ENCODE measurements at places on chromosomes 11 and 22. TPM values are rescaled to one million over a fixed set of nuclear protein-coding genes. Genes with fewer than 3 reads are reported as not detected.

Gene TNNT3
- total RNA-seq = not detected

Gene MLC1
- total RNA-seq = 1.4 TPM

Gene RIBC2
- not detected for total RNA-seq

Gene GVQW3
- 0.08 TPM for total RNA-seq

Gene OR51I1
- not detected for total RNA-seq

Gene SYT12
- total RNA-seq = 0.08 TPM

Gene HBB
- total RNA-seq = not detected

Gene ZNF280A
- total RNA-seq = 0.18 TPM

Gene DNAL4
- total RNA-seq = 6.4 TPM

Gene ARCN1
- 172 TPM for total RNA-seq

Gene SYT7
- total RNA-seq = 10.8 TPM

DNA sequence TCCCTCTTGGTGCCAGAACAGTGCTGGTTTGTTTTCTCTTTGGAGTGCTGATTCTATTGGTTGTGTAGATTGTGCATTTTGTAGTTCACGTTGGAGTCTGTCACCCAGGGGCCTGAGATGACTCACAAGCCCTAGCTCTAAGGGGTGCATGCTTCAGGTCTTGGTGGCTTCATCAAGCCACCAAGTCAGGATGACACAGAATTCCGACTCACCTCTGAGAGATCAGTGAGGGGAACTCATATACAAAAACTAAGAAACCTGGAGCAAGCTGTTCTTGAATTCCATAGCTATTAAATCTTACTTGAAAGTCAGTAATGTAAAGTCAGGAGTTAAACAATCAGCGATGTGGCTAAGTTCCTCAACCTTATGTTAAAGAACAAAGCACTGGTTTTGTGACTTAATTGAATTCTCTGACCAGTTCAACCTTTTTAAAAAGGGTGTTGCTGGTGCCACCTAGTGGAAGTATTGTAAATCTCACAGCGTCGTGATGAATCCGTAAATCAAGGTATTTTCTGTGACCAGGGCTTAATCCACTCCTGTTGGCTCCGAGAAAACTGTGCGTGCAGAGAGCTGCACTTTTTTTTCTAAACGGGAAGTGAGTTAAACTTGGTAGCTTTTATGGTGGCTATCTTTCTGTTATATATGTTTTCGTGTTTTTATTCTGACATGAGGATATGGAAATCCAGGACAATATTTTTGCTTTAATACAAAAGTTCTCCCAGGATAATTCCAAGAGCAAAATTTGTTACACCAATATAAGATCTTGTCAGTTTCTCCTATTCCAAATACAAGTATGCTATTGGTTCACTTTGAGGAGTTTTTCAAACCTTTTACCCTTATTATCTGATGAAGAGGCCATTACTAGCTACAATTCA, 14.6 kb downstream of the MMP13 start:
- DNase-seq = peak; percentile 76

DNA sequence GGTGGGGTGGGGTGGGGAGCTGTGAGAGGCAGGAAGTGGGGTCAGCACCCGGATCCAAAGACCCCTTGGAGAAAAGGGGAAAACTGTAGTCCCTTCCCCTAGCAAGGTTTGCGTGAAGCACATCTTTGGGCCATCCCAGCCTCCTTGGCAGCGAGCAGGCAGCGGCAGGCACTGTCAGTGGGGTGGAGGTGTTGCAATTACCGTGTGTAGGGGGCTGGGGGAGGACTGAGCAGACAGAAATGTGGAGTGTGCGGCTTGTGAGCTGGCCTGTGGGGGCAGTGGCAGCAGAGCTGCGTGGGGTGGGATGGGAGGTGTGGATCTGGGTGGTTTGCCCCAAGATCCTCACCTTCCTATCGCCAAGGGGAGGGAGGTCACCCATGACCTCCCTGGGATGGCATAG, 16.4 kb downstream of the DAGLA start:
- no peak for DNase-seq

DNA sequence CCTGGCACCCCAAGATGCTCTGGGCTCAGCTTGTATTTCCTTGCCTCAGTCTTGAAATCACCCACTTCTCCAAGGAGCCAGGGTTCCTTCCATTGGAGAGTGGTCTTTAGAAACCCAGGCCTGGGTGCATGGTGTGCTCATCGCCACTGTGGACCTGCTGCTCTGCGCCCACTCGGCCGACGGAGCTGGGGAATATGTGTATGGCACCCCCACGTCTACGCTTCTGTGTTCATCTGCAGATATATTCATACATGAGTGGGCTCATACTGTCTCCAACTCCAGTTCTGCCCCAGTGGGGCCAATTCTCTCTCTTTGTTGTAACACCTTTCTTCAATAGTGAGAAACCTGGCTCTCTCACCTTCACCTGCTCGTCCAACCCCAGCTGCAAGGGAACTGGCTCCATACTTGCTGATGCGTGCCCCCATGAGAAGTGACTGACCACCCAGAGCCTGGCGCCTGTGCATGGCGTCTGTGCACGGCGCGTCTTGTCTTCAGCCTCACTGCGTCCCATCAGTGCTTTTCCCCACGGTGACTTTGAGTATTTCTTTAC, 39.8 kb downstream of the KCNQ1 start:
- DNase-seq = no peak

DNA sequence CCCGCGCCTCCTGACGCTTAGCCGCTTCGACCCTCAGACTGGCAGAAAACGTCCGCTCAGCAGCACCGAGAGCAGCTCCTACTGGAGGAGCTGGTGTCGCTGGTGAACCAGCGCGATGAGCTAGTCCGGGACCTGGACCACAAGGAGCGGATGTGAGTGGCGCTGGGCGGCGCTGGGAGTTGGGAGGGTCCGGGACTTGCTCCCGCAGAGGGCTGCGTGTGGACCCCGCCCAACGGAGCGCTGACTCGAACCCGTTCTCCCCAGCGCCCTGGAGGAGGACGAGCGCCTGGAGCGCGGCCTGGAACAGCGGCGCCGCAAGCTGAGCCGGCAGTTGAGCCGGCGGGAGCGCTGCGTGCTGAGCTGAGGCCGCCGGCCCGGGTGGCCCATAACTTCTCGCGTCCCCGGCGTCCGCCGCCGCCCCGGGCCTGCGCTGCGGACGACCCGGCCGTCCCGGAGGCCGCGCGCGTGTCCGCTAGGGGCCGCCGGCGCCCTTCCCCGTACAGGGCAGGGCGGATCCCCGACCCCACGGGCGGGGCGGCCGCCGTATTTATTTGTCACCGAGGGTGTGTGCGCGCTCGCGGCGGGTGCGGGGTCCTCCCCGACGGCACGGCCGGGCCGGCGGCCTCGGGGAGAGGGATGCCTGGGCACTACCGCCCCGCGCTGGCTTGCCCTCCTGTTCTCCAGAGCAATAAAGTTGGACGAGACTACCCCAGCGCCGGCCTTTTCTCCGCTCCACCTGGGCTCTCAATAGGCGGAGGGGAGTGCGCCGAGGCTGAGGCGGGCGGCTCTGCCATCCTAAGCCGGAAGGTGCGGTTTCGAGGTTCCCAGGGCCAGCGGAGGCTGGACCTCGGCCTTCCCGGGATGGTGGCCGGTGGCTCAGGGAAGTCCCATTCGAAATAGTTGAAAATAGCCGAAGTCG, 3.4 kb downstream of the KCNK7 start:
- DNase-seq = no peak

DNA sequence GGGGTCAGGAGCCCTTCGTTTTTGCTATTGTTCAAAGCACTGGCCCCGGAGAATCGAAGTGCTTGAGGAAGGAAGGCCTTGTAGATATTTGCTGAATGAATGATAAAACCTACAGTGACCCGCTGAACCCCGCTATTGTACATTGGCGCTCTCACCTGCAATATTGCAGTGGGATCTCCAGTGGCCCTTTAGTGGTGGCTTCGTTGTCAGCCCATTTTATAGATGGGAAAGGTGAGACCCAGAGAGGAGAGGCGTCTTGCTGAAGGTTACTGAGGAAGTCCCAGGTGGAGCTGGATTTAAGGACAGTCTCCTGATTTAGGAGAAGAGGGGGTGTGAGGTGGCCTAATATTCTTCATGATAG, 1.2 kb downstream of the CDC42EP2 start:
- no peak for DNase-seq

DNA sequence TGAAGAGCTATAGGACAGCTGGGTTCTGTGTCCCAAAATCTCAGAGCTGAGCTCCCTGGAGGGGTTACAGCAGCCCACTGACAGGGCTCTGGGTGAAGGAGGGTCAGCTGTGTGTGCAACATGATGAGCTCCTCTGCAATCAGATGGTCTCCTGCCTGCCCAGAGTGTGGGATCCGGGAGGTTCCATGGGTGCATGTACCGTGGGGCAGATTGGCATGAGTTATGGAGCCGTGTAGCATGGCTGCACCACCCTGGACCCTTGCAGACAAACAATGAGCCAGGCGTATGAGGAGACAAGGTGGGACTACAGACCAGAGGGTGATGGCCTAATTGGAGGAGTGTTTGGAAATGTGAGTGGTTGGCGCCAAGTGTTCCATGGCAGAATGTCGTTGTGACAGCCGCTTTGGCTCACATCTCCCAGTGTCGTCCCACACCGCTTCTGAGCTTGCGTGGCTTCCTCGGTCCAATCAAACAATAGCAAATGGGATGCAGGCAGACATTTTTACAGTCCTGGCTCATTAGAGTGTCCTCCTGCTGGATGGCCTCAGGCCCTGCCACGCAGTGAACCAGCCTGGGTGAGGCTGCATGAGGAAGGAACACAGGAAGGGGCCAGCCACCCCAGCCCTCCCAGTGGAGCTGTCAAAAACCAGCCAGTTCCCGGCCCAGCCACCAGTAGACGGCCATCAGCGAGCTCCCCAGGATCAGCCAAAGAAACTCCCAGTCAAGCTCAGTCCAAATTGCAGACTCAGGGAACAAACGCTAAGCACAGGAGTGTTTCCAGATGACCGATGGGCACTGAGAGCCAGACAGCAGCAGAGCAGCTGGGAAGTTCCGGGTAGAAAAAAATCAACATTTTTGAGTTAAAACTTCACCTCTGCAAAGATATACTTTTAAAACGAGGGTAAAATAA, 1066.9 kb downstream of the BRD1 start:
- DNase-seq = no peak

DNA sequence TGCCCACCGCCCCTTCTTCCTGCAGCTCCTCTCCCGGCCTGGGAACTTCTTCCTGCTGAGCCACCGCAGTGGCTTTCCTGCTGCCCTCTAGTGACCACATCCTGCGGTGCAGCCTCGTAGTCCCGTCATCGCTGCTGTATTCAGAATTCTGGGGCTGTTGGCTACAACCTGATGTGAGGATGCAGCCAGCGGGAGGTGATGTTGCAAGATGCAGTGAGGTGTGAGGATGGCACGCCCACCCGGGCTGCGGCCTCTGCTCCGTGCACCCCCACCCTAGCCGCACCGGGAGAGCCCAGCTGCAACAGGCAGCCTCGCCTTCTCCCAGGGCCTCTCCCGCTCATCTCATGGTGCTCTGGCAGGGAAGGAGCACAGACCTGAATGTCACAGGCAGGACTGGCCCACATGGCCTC, 10.1 kb downstream of the CHST1 start:
- peak; percentile 78 for DNase-seq

DNA sequence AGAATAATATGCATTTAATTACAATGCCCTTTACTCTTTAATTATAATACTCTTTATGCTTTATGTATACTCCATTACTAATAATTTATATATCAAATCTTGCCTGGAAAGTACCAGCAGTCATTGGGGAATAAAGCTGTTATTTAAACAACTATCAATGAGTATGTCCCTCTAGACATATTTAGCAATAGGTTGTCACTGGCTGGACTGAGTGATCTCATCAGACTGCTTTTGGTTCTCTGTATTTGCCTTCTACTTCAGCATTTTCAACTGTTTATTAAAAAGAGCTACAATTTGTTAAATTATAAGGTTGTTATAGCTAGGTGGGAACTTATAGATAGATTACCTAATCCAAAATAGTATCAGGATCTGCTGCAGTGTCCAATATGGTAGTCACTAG, 267.2 kb downstream of the DCDC1 start:
- no peak for DNase-seq

GRCh38 chr11:2779981-2780849, 80.4 kb upstream of the KCNQ1OT1 start:
- DNase-seq = no peak

GRCh38 chr11:118230088-118230487, 5.3 kb upstream of the JAML start:
- no peak for DNase-seq

DNA sequence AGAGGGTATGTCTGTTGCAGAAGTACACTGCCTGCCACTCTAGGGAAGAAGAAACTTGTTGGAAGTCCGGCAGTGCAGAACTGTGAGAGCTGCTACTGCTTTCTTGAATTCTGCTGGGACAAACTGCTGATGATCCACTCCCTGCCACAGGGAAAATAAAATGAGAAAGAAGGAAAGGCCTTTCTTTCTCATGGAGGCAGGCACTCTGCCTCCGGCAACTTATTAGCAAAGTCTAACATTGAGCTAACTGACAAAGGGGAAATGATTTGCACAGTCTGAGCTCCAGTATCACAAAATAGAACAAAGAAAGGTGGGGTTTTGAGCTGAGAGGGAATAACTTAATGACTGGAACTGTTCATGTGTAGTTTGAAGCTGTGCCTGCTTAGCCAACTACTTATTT, 134.6 kb downstream of the AASDHPPT start:
- DNase-seq = no peak

GRCh38 chr11:8017894-8018483, 30.9 kb downstream of the EIF3F start:
- no peak for DNase-seq

- no peak for DNase-seq
These were observed 88.7 kb downstream of the IGLL5 start for GRCh38 chr22:22976033-22976922.

DNA sequence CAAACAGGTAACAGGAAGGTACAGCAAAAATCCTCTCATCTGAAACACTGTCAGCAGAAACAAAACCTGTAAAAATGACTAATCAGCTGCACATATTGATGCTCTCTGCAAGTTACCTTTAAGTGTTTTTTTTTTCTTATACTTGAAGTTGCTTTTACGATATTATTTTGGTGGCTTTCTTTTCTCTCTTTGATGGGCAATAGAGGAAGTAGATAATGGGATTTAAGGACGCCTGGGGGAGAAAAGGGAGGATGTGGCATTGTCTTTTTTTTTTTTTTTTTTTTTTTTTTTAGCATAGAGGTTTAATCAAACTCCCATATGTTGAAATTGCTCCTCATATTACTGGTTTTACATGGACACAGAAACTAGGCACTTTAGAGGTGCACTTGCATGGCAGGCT, 11.4 kb upstream of the ADSL start:
- no peak for DNase-seq

GRCh38 chr11:11965192-11965591, 43.2 kb downstream of the DKK3 start:
- DNase-seq = no peak

- DNase-seq = no peak
These were observed 134.5 kb downstream of the WNT7B start for GRCh38 chr22:45842291-45842991.
